Stomach (tissue), 19 donors: ENCODE measurements at places on chromosomes 2 and 18. TPM values are rescaled to one million over a fixed set of nuclear protein-coding genes. Genes with fewer than 3 reads are reported as not detected.

Gene ANO7
- 0.48 TPM for polyA plus RNA-seq

Gene KCNG2
- not detected for polyA plus RNA-seq

Gene WDR12
- 9.3 TPM for polyA plus RNA-seq

Gene UGT1A3
- polyA plus RNA-seq = not detected

Gene EPC2
- 11.3 TPM for polyA plus RNA-seq

Gene RGPD3
- 0.06 TPM for polyA plus RNA-seq

Gene TCF7L1
- 5.6 TPM for polyA plus RNA-seq

Gene TMEM247
- polyA plus RNA-seq = not detected

Gene TXNDC2
- polyA plus RNA-seq = not detected

Gene MOGAT1
- polyA plus RNA-seq = not detected

Gene ANKRD30BL
- 0.15 TPM for polyA plus RNA-seq

Gene NMUR1
- polyA plus RNA-seq = 0.19 TPM

Gene C1QL2
- not detected for polyA plus RNA-seq

Gene NABP1
- 4.1 TPM for polyA plus RNA-seq

GRCh38 chr18:9413576-9413975 lies 61.7 kb upstream of the RALBP1 start:
- no peak for DNase-seq

DNA sequence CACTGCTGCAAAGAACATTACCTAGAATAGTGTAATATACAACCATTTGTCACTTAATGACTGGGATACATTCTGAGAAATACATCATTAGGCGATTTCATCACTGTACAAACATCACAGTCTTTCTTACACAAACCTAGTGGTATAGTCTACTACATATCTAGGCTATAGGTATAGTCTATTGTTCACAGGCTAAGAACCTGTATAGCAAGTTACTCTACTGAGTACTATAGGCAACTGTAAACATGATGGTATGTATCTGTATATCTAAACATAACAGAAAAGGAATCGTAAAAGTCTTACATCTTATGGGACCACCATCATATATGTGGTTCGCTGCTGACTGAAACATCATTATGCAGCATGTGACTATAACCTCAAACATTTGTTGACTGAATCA lies 21.4 kb downstream of the SP3 start:
- no peak for DNase-seq

GRCh38 chr18:53909668-53910067 lies 314.8 kb downstream of the MBD2 start:
- DNase-seq = no peak

DNA sequence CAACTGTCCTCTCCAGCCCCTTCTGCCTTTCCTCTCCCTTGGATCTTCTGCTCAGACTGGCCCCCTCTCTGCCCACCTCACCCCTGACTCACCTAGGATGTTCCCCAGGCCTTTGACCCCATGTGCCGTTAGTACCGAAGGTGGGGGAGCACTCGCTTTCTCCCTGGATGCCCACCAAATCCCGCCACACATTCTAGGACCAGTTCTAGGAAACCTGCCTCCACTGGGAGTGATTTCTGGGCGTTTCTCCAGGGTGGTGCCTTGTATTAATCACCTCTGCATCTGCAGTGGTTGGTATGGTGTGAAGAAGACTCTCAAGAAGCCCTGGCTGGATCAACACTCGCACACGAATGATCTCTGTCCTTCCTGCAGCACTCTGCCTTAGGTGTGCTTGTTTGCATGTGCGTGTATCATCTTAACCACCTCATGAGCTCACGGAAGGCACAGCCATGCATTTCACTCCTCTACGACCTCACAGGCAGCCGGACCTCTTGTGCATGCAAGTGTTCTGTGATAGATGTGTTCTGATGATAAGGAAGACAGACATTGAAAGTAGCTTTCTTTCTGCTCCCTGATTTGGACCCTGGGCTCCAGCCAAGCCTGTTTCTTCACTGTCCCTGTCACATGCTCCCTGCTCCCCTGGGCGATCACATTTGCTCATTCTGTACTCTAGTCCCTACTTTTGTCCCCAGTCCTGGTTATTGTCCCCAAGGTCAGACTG lies 69.4 kb downstream of the LIPG start:
- no peak for DNase-seq

GRCh38 chr2:216596236-216596979 lies 36.8 kb upstream of the IGFBP2 start:
- DNase-seq = peak; percentile 78

DNA sequence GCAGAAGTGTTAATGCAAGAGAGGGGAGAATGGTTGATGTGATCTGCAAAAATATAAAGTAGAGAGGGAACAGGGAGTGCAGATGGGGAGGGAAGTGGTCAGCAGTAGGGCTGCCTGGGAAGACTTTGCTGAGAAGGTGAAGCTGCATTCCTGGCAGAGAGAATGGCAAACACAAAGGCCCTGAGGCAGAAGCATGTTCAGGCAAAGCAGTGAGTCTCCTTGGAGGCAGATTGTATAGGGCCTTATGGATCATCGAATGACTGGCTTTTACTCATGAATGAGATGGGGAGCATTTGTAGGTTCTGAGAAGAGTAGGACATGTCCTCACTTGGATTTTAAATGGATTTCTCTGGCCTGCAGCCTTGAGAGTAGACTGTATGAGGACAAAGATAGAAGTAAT lies 9.5 kb downstream of the ITGA6 start:
- no peak for DNase-seq

- no peak for DNase-seq
Measured at GRCh38 chr2:74821177-74822126, 12.5 kb upstream of the HK2 start.

DNA sequence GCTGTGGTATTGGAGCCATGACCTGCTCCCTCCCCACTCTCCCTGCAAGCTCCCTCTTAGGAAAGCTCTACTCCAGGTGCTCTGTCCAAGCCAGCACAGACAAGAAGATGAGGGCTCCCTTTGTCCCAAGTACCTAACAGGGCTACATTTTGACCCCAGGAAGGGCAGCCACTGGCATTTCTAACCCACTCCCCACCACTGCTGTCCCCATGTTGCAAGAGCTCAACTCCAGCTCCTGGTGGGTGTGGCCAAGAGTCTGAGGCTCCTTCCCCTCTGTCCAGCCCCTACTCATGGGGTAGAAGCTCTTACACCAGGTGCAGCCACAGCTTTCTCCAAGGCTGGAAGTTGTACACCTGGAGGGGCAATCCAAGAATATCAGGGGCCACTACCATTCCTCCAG lies 127.0 kb upstream of the NPAS2 start:
- DNase-seq = no peak

DNA sequence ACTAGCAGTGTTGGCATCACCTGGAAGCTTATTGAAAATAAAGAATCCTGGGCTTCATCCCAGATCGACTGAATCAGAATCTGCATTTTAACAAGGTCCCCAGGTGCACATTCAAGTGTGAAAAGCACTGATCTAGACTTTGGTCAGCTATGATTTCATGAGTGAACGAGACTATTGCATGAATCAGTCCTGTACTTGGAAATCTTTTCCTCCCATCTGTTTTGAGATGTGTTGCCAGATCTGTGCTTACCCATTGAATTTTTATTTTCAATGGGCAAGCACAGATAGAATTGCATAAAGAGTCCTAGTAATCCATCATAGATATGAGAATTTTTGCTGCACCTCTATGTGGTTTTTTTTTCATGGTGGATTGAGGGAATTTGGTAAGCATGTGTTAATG lies 64.0 kb downstream of the PMS1 start:
- DNase-seq = no peak

- DNase-seq = no peak
Measured at GRCh38 chr2:144498277-144498676, 21.6 kb downstream of the ZEB2 start.

GRCh38 chr2:235618039-235618438 lies 124.2 kb downstream of the AGAP1 start:
- no peak for DNase-seq

DNA sequence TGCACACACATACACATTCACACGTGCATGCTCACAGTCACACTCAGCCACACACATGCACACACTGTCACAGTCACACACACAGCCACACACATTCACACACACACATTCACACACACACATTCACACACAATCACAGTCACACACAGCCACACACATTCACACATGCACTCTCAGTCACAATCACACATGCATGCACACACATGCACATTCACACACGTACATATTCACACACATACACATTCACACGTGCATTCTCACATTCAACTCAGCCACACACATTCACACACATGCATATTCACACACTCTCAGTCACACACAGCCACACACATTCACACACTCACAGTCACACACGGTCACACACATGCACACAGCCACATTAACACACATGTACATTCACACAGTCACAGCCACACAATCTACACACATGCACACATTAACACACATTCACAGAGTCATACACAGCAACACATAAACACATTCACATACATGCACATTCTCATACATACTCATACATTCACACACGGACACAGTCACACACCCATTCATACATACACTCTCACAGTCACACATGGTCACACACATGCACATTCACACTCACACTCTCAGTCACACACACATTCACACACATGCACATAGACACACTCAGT lies 239.8 kb downstream of the EIPR1 start:
- DNase-seq = no peak

DNA sequence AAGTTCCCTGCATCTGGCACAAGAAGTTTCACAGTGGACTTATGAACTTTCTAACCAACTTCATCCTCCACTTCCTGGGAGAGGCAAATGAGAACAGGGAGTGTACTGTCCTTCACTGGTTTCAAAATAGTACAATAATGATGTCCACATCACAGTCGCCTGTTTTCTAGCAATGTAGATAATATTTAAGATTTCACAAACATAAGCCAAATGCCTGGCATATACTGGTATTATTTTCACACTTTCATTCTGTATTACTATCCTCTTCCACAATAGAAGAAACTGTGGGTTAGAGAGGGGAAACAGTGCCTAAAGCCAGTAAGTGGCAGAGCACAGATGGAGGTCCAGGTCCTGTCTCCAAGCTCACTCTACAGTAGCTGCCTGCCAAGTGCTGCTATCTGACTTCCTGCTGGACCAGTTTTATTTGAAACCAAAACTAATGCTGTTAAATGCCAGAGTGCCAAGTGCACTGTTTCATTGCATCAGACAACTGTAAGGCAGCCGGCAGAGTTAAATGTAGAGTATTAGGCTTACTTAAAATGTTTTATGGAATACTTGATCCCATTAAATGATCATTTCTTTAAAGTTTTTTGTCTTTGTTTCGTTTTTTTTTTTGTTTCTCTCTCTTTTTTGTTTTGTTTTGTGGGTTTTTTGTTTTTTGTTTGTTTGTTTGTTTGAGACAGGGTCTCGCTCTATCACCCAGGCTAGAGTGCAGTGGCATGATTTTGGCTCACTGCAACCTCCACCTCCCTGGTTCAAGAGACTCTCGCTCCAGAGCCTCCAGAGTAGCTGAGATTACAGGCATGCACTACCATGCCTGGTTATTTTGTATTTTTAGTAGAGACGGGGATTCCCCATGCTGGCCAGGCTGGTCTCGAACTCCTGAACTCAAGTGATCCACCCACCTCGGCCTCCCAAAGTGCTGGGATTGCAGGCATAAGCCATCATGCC lies 15.1 kb downstream of the COBLL1 start:
- DNase-seq = peak; percentile 86
